ENCODE measurements at places on chromosomes 5 and 9.

- DNase-seq: no peak
These were observed 1016.4 kb upstream of the DMAC1 start for GRCh38 chr9:8815931-8816330.

DNA sequence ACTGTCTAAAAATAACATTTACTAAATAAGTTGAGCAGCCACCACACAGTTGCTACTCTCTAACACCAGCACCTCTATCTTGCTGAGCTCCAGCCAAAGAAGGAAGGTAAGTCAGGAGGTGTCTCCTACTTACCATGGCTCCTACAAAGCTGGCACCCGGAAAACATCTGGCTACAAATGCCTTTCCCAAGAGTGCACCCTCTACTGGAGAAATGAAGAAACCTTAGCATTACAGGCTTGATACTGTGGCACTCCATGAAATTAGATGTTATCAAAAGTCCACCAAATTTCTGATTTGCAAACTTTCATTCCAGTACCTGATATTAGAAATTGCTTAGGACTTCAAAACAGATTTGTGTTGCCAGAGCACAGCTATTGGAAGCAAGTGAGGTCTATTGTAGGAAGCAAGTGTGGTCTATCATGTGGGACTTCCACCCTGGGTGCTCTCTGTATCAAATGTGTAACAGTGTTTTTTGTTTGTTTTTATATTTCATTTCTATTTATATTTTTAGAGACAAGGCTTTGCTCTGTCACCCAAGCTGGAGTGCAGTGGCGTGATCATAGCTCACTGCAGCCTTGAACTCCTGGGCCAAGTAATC, 25.7 kb upstream of the RFK start:
- peak; percentile 19 for DNase-seq

DNA sequence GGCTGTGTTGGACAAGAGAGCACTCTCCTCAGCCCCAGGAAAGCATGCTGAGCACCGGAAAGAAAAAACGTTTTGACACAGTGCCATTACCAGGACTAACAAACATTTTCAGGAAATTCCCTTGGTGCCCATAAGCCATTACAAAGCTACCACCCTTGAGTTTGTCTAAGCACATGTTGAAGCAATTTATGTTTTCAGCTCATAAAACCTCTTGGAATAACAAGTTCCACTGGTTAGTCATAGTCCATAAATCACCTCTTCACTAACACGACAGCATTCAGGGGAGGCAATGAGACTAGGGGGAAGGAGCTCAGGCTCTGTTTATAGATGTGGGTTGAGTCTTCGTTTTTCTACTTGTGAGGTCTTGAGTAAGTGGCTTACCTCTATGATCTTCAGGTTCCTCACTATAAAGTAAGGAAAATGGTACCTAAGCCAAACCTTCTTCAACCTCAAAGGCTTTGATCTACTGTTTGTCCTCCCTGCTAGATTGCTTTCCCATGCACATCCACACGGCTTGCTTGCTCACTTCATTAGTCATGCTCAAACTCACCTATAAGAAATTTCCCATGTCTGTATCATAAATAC, 65.4 kb downstream of the DRD1 start:
- DNase-seq: no peak

DNA sequence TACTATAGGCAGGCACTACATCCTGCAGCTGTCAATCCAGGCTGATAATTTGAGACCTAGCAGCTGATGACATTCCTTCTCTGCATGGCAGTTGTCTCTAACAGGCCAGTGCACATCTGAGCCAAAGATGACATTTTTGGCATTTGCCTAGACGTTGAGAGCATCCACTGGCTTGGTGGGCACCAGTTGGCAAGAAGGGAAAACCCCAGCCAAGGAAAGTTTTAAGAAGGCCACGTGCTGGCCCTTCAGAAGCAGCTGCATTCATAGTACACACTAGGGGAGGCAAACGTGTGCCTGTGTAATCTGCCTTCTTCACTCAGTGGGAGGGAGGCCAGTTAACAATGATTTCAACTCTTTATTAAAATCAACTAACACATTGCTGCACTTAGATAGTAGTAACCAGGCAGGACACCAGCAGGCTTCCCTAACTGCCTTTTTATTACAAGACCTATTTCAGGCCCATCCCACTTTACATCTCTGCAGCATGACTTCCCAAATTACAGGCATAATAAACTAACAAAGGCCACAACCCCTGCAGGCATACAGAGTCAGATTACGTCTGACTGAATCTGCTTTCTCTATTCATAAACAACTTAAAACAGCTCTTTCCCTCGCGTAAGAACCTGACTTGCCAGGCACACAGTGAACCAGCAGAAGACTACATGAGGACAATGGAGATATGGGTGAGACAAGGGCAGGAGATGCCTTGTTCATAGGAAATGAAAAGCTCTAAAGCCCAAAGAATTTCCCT, 576.3 kb downstream of the PDE4D start:
- DNase-seq: no peak

GRCh38 chr5:170421826-170422225, 32.7 kb upstream of the KCNMB1 start:
- DNase-seq: no peak

- DNase-seq: no peak
These were observed 6.4 kb downstream of the TMC1 start for GRCh38 chr9:72527801-72528195.

DNA sequence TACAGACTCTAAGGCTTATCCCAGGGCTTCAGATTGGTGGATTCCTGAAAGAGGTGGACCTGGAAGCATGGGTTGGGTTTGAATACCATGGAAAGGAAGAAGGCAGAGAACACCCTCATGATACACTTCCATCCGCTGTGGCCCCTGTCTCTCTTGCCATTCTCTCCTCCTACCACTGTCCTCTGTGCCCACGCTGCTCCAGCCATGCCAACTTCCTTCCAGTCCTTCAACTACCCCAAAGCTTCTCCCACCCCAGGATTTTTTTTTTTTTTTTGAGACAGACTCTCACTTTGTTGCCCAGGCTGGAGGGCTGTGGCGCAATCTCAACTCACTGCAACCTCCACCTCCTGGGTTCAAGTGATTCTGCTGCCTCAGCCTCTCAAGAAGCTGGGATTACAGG, 1.7 kb upstream of the SPARC start:
- no peak for DNase-seq

GRCh38 chr5:116528519-116529234, 45.9 kb downstream of the SEMA6A start:
- no peak for DNase-seq
